ENCODE measurements at places on chromosomes 3 and 15.
A peak's percentile ranks its signal among the peaks of the same experiment; 100 is the strongest.

DNA sequence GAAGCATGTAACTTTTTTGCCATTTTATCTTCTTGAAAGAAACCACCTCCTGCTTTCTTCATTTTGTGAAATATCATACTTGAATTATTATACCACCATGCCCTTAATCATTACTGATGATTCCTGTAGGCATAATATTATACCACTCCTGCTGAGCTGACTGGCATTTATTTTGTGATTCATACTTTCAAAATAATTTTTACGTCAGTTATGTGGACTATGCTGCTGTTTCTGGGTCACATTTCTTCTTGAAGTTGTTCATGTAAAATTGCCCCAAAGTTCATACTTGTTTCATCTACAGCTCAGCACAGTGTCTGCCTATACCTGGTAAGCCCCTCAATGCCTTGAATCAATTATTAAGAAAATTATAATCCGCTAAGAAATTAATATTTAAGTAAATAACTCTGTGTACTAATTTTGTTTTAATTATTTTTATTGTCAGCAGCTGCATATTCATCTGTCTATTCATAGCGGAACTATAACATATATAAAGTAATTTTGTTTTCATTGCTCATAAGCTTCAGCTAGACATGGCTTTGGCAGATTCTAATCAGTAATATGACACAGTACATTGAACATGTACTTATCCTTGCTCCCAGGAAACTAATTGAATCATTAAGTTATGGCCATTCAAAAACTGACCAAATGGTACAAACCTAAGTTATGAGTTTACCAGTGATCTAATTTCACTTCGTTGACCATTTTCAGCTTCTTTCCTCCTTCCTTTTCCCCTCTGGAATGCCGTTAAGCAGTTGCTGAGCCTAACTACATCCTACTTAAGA is 160.0 kb downstream of the NAALADL2 start:
- no peak for DNase-seq

- peak; percentile 59 for DNase-seq
These were observed 138.4 kb downstream of the PLCL2 start for GRCh38 chr3:17023006-17023664.

- no peak for DNase-seq
These were observed 46.0 kb upstream of the PLXNA1 start for GRCh38 chr3:126936853-126937425.

DNA sequence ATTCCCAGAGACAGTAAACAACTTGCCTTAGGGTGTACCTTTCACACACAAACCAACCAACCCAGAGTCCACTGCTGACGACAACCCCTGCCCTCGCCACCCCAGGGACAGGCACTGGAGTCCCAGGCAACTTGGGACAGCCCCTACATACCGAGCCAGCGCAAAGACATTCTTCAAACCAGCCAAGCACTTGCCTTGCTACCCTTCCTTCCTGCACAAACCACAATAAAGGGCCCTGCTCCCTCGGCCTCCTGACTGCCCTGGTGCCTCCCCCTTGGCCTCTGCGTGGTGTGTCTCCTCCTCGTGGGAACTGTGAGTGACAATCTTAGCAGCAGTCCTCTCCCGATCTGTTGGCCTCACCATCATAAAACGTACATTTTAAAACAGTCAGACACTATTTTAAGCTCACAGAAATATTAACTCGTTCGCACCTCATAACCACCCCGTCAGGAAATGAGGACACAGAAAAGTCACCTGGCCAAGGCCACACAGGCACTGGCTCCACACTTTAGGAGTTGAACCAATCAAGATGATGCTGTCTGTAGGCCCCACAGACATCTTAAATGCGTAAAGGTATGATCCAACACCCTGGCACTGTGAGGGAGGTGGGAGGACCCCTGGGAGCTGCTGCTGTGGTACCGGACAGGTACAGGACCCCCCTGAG is 113.8 kb downstream of the ADCY5 start:
- no peak for DNase-seq

DNA sequence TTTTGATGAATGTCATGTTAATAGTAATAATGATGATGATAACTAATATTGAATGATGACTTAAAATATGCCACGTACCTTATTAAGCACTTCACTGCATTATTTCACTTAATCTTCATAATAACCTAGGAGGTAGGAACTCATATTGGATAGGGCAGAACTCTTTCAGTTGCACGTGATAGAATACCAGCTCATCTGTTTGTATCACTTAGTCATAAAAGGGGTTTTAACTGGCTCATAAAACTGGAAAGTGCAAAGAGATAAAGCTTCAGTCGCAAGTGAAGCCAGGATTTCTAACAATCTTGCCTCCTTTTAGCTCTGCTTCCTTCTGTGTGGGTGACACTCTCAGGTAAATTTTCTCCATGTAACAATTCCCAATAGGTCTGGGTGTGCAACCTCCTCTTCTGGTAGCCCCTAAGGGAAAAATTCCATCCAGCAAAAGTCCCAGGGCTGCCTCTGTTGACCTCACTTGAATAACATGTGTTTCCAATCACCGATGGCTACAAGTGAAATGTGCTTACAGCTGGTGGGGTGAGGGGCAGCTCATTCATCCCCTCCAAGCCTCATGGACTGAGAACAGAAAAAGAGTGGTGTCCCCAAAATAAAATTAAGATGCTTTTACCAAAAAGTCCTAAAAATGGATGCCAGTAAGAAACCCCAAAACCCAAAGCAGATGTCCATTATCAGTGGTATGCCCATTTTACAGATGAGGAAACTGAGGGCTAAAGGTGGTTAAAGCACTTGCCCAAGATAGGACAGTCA is 9.3 kb downstream of the GXYLT2 start:
- no peak for DNase-seq

GRCh38 chr3:114320246-114320645 is 26.4 kb downstream of the TIGIT start:
- DNase-seq, result no peak

- DNase-seq, result no peak
These were observed 988 bp upstream of the CHSY1 start for GRCh38 chr15:101252836-101253235.

- peak; percentile 92 for DNase-seq
These were observed 539 bp upstream of the LAMB2 start for GRCh38 chr3:49133226-49133951.

- DNase-seq, result peak; percentile 76
These were observed 10.7 kb downstream of the HMCES start for GRCh38 chr3:129289201-129289921.

- DNase-seq, result no peak
These were observed 59.2 kb downstream of the USP50 start for GRCh38 chr15:50487287-50487686.

- peak; percentile 86 for DNase-seq
These were observed 57.7 kb downstream of the SEMA5B start for GRCh38 chr3:122969585-122970469.

DNA sequence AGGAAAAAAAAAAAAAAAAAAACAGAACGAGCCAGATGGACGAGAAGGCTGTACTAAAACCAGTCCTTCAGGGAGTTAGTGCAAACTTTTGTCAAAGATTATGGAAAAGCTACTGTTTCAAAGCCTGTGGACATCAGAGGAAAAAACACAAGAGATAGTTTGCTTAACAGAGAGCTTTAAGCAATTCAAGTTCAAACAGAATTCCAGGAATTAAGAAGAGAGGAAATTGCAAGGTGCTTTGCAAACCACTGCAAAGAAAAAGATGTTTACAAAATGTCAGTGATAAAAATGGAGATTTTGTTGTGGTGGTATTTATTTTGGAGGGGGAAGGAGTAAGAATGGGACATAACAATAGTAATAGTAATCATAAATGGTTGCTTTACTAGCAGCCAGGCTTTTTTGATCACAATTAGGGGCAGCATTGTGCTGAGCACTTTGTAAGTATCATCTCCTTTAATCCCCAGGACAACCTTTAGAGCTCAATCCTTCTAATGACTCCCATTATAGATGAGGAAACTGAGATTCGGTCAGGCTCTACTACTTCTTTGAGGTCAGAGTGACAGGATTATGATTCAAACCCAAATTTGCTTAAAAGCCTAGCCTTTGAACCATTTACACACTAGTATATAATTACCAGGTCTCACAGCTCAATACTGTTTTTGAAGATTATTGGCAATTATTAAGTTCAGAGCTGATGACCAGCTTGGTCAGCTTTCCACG is 22.4 kb upstream of the ARHGEF3 start:
- no peak for DNase-seq

GRCh38 chr3:121063628-121064027 is 155.6 kb downstream of the STXBP5L start:
- no peak for DNase-seq

DNA sequence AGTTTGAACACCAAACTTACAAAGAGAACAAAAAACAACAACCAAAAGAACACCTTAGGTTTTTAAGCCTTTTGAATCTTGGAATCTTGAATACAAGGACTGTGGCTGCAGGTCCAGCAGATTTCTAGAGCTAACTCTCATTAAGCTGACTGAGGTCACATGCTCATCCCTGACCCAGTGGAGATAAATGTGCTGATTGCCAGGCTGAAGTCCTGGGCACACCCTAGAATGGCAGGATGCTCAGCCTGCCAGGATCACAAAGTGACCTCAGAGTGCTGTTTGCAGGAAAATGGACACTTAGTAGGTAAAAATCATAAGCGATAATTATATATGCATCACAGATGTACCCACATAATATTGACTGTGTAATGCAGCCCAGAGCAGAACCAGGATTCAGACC is 245.3 kb upstream of the NR2E3 start:
- DNase-seq, result no peak

- DNase-seq, result peak; percentile 95
These were observed 75.7 kb downstream of the GMPS start for GRCh38 chr3:155946178-155946577.

DNA sequence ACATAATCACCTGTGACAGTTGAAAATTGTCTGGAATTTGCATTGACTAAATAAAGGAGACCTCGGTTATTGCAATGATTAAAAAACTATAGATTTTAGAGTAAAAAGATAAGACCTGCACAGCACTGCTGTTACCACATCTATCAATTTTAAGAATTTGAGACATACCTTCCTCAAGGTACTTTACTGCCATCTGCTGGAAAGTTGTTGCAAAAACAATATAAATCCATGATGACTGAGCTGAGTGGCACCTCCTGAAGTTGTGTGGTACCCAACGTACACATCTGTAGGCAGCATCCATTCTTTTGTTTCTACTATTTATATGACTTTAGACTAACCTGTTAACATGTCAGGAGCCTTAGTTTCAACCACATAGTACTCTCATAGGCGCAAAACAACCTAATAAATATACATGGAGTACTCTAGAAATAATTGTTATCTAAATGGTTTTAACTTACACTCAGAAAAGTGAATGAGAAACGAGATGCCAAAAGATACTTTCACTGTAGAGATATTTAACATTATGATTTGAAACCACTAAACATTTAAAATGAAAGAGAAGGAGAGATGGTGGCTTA is 106.7 kb downstream of the GHSR start:
- peak; percentile 77 for DNase-seq

DNA sequence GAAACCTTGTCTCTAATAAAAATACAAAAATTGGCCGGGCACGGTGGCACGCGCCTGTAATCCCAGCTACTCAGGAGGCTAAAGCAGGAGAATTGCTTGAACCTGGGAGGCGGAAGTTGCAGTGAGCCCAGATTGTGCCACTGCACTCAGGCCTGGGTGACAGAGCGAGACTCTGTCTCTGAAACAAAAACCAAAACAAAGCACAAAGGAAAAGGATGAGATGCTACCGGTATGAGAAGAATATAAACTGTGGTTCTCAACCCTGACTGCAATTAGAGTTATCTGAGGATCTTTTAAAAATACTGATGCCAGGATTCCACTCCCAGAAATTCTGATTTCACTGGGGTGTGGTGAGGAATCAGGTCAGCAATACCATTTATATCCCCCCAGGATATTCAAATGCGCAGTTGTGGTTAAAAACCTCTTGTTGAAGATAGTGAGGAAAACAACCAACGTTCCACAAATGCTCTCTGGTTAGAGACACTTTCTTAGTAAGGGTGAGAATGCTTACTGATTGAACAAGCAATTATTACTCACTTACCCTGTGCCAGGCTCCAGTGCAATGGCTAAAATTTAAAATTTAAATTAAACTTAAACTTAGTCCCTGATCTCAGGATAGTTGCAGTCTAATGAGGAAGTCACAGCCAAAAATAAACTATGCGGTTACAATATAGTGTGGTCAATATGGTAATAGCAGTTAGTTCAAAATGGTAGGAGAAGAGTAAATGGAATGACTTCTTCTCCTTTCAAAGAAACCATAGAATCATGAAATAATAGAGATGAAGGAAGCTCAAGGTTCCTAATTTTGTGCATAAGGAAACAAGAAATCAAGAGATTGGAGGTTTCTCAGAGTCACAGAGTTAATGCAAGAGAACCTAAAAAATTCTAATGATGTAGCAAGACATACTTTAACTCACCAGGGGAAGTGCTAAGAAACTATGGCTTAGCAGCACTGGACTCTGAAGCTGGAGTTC is 109.5 kb downstream of the SSR3 start:
- DNase-seq, result no peak

GRCh38 chr3:166351461-166351860 is 514.2 kb upstream of the BCHE start:
- no peak for DNase-seq

GRCh38 chr3:39141171-39141995 is 12.0 kb downstream of the CSRNP1 start:
- DNase-seq, result peak; percentile 60

GRCh38 chr15:99537344-99537743 is 28.4 kb upstream of the MEF2A start:
- DNase-seq, result peak; percentile 52

DNA sequence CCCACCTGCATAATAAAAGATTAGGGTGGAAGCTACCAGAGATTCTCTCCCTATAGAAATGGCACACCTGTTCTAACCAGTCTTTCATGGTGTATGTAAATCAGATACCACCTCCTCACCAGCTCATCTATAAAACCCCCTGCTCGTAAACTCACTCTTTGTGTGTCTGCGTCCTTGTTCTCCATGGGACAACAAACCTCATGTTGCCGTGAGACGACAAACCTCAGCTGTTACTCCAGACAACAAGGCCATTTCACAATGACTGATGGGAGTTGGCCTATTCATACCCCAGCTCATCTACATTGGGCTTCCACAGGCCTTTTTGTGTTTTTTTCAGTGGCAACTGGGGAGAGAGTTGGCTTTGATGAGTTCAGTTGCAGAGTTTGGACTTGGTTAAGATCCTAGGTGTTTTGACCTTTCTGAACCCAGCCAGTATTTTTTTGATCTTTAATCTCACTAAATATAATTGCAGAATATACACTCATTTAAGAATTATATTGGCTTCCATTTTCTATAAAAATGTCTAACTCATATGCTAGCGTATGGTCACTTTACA is 96.6 kb upstream of the LRIG1 start:
- DNase-seq, result no peak

GRCh38 chr3:58484045-58484721 is 7.7 kb upstream of the KCTD6 start:
- DNase-seq, result no peak

GRCh38 chr3:186471771-186472170 is 72.4 kb downstream of the CRYGS start:
- DNase-seq, result no peak

- DNase-seq, result peak; percentile 40
These were observed 341.3 kb upstream of the THBS1 start for GRCh38 chr15:39239562-39239961.

DNA sequence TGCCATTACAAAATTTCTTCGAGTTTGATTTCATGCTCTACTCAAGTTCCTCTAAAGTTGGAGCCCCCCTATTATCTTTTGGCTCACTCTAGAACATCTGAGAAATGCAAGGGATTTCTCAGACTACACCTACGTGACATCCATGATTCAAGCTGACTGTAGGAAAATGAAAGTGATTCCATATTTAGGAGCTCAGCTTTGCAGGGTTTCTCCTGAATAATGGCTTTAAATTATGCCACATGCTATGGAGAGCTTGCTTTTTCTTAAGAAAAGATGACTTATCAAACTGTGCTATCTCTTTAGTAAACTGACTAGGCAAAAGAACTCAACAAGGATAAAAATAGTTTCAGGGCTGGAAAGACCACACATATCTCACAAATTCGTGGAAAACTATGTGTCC is 292.1 kb downstream of the LSAMP start:
- DNase-seq, result peak; percentile 15
